ENCODE measurements at places on chromosomes 3 and 15. TPM values are rescaled to one million over a fixed set of nuclear protein-coding genes. Genes with fewer than 3 reads are reported as not detected.

Gene RTP1
- not detected for total RNA-seq

Gene THAP10
- 1.4 TPM for total RNA-seq

Gene TM6SF1
- total RNA-seq = 34.4 TPM

Gene IL5RA
- not detected for total RNA-seq

Gene RFX7
- 3.7 TPM for total RNA-seq

- DNase-seq = no peak
These were observed 70.0 kb downstream of the PGPEP1L start for GRCh38 chr15:98937413-98938104.

DNA sequence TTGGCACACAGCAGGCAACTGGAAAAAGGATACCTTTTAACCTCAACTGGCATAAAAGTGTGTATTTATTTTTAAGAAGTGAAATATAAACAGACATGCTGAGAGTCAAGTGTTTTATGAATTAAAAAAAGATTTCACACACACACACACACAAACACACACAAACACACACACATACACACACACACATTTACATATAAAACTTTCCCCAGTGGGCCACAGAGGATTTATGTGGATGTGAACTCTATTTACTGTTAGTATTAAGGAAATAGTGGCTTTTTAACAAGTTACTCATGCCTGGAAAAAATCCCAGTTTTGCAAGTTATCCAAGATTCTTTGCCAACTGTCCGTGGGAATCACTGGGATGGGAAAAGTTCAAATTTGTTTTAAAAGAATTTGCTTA lies 725.9 kb upstream of the NR2F2 start:
- peak; percentile 99 for DNase-seq

DNA sequence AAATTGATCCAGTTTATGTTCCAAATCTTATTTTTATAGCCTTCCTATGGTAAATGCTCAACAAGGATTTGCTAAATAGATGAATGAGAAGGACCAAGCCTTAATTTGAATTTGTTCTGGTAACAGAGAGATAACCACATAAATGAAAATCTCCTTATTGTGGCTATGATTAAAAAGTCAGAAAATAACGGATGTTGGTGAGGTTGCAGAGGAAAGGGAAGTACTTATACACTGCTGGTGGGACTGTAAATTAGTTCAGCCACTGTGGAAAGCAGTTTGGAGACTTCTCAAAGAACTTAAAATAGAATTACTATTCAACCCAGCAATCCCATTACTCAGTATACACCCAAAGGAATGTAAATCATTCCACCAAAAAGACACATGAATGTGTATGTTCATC lies 26.2 kb downstream of the AAGAB start:
- no peak for DNase-seq

DNA sequence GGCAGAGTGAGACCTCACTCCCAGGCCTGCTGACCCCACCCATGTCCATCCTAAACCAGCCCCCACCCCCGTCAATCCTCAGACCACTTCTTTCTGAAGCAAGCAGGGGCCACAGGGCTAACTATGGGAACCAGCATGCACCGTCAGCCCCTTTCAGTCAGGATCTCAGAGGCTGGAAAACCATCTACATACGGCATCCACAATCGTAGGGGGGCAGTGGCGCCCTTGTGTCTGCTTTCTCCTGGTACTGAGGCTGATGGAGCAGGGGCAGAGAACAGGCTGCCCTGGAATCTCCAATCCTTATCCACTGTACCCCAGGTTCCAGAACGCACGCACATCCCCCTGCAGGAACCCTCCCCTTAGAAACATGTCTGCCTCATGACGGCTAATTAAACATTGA lies 56.6 kb downstream of the XXYLT1 start:
- no peak for DNase-seq

DNA sequence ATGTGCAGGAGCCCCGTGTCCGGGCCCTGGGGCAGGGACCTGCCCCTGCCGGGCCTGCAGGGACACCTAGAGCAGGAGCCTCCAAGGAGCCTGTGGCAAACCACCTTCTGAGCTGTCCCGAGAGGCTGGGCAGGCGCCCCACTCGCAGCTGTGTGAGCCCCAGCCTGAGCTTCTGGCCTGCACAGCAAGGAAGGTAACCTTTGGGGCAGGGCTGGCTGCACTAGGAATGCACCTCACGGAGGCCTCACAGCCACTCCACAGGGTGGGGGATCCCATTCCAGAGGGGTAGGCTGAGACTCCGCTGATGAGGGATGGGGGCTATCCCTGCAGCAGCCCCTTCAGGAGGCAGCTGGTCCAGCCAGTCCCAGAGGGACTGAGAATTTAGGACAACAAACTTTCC lies 68.1 kb downstream of the DNAJB8 start:
- no peak for DNase-seq

GRCh38 chr15:53752406-53752805 lies 7.1 kb downstream of the WDR72 start:
- no peak for DNase-seq

- no peak for DNase-seq
These were observed 239.9 kb upstream of the ATP10A start for GRCh38 chr15:26103002-26103404.

GRCh38 chr15:76575679-76576078 lies 239.1 kb downstream of the ISL2 start:
- no peak for DNase-seq

- DNase-seq = no peak
These were observed 36.1 kb downstream of the PTH1R start for GRCh38 chr3:46913644-46914043.

- no peak for DNase-seq
These were observed 58.3 kb downstream of the SLCO3A1 start for GRCh38 chr15:91911844-91912243.

DNA sequence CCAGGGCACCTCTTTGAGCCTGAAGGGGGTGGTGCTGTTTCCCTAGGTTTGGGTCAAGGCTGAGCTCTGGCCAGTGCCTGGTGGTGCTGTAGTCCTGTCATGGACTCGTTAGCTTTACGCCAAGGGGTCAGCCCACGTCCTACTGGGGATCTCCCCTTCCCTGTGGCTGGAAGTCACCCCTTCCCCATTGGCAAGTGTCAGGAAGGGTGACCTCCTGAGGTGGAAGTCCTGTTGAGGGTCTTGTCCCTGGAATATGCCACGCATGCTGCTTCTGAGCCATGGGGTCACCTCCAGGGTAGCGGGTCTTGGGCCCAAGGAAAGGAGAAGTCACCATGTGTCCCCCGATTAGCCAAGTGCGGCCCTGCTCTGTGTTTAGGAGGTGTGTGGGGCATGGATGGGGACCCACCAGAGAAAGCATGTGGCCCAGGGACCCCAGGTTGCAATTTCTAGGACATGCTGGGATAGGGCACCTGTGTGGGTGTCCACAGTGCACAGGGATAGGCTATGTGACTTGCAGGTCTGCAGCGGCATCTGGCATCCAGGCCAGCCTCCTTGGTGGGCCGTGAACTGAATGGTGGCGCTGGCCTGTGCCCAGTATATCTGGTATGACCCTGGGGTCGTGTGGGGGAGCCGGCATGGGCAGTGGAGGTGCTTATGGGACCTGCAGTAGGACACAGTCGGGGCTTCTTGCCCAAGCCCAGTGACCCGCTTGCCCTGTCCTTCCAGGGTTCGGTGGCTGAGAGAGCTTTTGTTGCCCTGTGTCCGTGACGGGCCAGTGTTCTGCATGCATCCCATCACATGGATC lies 226.7 kb downstream of the SNRPN start:
- no peak for DNase-seq

DNA sequence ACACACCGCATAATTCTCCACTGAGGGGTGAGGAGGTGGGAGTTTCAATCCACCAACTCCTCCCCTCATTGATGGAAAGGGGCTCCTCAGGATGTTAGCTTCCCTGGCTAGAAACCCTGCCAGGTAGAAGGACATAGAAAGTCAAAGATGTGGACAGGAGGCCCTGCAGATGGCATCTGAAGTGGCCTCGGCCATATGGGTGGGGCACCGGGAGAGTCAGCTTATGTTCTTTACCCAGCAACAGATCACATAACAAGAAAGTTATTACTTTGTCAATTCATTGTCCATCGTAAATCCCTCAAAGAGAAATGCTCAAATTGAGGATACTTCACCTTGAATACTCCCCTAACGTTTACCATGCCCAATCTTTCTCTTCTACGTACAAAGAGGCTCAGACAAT lies 97.3 kb upstream of the ARHGEF3 start:
- no peak for DNase-seq

DNA sequence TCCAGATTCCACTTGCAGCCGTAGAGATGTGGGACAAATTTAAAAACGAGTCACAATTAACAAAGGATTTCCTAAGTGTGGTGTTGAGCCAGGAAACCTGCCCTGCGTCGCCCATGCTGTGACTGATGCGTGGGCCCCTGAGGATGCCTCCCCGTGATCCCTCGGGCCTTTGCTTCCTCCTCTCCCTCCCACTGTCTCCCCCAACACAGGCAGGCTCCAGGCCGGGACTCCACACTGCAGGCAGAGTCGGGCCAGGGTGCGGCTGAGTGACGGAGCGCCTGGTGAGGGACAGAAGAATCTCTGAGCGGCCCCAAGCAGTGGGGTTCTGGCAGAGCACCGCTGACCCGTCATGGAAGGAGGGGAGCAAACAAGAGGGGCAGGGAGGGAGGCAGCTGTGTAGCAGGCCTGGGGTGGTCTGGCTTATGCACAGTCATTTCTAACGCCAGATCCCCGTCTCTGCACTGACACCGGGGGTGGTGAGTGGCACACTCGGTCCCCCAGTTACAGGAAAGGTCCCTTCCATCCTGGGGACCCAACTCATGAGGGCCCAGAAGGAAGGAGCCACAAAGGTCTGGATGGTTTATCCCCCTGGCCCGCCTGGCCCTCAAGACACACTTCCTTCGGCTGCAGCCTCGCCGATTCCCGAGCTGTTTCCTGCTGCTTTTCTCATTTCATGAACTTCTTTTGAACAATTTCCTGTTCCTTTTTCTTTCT lies 91.0 kb downstream of the XXYLT1 start:
- no peak for DNase-seq

GRCh38 chr3:115709093-115709492 lies 85.8 kb downstream of the GAP43 start:
- no peak for DNase-seq

DNA sequence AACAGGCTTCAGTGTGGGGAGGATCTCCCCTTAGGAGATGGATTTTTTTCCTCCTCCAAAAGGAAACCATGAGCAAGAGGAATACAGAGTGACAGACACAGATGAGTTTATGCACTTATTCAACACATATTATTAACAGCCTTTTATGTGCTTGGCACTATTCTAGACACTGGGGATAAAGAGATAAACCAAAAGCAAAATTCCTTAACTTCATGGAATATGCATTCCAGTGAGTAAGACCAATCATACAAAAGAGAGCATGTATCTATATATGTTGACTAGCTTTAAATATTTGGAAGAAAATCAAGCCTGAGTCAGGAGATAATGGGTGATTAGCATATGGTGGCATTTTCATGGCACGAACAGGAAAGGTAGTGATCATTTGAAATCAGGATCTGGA lies 284.4 kb upstream of the RASGRP1 start:
- DNase-seq = no peak

- DNase-seq = no peak
These were observed 399.0 kb upstream of the ARRDC4 start for GRCh38 chr15:97561529-97561928.

GRCh38 chr3:63429905-63430304 lies 151.8 kb downstream of the SYNPR start:
- DNase-seq = no peak

- no peak for DNase-seq
These were observed 57.2 kb upstream of the TOPAZ1 start for GRCh38 chr3:44184319-44184953.
